Stimulated activated CD4-positive, alpha-beta T cell treated with anti-CD3 and anti-CD28 coated beads, Interleukin-1b, Interleukin-23, amount 100 ng/mL, for 1 hour (primary cell): ENCODE measurements at places on chromosomes 7 and 10.

DNA sequence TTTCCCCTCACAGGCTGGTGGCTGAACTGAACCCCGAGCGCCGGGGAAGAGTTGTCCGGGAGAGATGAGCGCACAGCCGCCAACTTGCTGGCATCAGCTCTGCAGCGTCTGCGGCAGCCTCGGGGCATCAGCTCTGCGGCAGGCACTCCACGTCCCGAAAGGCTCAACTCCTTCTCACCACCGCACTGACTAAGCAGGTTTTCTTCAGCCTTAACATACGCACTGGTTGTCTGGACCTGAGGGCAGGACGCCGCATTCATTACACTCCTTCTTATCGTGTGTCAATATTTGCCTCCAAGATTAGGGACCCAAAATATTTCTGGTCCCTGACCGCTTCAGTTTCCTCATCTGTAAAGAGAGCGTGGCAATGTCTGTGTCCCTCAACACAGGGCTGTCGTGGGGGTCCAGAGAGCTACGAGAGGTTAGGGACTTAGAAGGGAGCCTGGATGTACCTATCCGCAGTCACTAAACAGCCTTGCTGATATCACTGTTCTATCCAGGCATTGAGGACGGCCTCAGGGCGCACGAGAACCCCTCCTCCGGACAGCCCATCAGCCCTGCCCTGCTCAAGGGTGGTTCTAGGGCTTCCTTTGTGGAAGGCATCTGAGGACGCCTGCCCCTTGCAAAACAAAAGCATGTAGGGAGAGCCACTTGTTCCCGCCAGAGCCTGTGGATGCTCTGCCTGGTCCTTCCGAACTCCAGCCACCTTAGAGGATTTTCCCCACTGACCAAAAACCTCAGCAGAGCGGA, 42.8 kb upstream of the FIGNL1 start:
- no peak for DNase-seq

DNA sequence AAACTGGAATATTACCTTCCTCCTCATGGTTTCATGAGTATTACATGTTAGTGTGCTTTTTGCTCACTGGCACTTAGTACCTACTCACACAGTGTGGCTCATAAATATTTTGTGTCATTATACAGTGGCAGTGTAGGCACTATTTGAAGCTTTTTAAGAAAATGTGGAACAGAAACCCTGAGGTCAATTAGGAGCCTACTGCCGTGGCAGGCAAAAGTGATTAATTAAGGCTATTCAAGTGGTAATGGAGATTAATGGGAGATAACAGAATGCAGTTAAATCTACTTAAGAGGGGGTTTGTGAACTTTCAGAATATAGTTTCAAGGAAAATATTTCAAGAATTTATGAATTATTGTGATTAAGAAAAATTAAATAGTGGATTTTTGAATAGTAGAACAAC, 277.6 kb downstream of the HGF start:
- no peak for DNase-seq

DNA sequence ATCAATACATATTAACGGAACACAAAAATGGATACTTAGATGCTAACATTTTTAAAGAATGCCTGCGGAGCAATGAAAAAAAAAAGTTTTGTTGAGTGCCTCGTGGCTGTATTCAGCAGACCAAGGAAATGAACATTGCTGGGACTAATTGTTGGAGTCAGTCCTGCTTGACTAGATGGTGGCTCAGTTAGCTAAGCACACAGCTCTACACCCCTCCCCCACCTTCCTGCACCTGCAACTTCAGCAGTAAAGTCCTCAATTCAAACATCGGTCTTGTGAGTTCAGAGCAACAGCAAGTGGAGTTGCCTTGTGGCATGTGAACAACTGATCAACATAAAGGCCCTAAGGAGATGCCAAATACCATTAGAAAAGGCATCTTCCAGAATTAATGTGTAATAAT, 326.0 kb upstream of the NPSR1 start:
- DNase-seq, result no peak

GRCh38 chr7:2018569-2019460, 213.9 kb downstream of the MAD1L1 start:
- no peak for DNase-seq

- DNase-seq, result no peak
Observed at GRCh38 chr7:87944547-87944946, 10.5 kb downstream of the ADAM22 start.

GRCh38 chr10:69102440-69102839, 14.5 kb downstream of the SRGN start:
- DNase-seq, result no peak
